ENCODE measurements at places on chromosomes 2 and 18. TPM values are rescaled to one million over a fixed set of nuclear protein-coding genes. Genes with fewer than 3 reads are reported as not detected.

Gene AQP12B
- total RNA-seq, result not detected

DNA sequence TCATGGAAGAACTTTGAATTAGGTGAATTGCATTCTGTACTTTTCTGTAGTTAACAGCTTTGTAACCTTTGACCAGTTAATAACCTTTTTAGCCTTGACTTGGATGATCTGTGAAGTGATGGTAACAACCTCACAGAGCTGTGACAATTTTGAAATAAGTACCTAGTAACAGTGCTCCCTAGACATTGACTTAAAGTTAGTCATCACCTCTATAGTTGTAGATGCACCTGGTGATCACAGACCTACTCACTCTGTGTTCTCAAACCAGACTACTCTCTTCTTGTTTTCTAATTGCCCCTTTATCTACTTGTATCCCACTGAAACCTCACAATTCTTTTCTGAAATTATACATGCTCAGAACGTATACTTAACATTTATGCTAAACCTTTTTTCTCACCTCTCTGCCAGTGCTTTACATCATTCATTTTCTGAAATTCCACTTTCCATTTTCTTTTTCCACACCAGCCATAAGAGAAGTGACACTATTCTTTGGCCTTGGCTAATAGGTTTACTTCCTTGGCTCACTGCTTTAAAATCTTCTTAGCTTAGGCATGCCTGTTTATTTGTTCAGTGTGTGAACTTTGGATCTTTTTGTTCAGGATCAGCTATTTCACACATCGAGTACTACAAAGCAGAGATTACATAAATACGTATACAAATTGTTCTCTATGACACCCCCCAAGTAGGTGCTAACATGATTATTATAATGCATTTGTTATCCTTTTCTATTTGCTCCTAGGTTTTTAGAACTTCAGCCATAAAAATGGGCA is 9.3 kb downstream of the YPEL5 start:
- no peak for DNase-seq

- DNase-seq, result no peak
These were observed 64.8 kb downstream of the PDCL3 start for GRCh38 chr2:100627330-100628300.

- DNase-seq, result no peak
These were observed 40.4 kb downstream of the C1QL2 start for GRCh38 chr2:119117891-119118882.

DNA sequence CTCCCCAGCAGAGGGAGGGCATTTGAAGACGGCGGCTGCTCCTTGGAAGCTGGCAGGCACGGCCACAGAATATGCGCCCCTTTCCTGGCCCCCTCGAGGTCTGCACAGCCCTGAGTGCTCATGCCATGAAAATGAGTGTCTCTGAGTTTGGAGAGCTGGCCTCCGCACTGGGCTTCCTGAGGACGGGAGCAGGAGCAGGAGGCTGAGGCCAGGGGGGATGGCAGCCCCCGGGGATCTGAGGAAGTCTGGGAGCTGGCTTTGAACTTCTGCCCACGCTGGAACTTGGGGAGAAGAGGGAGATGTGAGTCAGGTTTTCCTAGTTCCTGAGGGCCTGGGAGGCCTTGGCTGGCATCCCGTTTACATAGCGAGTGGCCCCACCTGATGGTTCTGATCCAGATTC is 47.0 kb downstream of the RRM2 start:
- DNase-seq, result no peak

DNA sequence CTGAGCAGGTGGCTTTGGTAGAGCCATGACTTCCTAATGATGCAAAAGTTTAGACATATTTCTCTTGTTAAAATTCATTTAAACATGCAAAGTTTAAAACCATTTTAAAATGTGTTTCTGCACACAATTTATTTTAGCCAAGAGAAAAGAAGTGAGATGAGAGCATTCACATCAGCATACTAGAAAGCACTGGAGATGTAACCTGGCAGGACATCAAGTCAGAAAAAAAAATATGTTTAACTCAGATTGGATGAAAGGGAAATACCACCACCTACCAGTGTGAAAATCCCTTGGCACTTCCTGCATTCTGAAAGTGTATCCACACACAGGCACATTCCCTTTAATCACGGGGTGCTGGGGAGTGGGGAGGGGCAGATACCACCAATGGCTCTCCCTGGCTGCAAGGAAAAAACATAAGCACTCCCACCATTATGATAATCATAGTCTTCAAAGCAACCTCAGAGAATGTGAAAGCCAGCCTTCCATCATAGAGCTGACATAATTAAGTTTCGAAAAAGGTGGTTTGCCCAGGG is 25.0 kb downstream of the DNER start:
- DNase-seq, result no peak

- peak; percentile 72 for DNase-seq
These were observed 5.0 kb downstream of the HPCAL1 start for GRCh38 chr2:10307561-10308156.

GRCh38 chr2:64812285-64812684 is 158.6 kb upstream of the SERTAD2 start:
- no peak for DNase-seq

- DNase-seq, result no peak
These were observed 31.3 kb downstream of the LANCL1 start for GRCh38 chr2:210445116-210445707.

DNA sequence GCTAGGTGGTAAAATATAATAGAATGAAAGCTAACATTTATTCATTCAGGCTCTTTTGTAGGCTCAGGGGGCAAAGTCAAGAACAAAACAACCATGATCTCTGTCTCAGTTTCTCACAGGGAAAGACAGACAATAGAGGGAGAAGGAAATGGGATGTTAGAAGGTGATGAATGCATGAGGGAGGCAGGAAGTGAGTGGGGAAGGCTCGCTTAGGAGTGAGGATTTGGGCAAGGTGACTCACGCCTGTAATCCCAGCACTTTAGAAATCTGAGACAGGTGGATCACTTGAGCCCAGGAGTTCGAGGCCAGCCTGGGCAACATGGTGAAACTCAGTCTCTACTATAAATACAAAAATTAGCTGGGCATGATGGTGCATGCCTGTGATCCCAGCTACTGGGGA is 88.4 kb downstream of the CTIF start:
- no peak for DNase-seq

DNA sequence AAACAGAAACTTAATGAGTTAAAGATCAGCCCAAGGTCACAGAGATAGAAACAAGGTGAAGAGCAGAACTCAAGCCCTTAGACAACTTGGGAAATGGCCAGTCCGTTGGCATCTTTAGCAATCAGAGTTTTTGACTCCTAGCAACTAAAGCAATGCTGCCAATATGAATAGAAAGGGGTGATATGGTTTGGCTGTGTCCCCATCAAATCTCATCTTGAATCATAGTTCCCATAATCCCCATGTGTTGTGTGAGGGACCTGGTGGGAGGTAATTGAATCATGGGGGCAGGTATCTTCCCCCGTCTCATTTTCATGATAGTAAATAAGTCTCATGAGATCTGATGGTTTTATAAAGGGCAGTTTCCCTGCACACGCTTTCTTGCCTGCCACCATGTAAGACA is 170.2 kb downstream of the DDX1 start:
- no peak for DNase-seq

All from lower lobe of right lung (tissue), 2 donors.